ENCODE measurements at places on chromosomes 13 and 19.
A peak's percentile ranks its signal among the peaks of the same experiment; 100 is the strongest.

DNA sequence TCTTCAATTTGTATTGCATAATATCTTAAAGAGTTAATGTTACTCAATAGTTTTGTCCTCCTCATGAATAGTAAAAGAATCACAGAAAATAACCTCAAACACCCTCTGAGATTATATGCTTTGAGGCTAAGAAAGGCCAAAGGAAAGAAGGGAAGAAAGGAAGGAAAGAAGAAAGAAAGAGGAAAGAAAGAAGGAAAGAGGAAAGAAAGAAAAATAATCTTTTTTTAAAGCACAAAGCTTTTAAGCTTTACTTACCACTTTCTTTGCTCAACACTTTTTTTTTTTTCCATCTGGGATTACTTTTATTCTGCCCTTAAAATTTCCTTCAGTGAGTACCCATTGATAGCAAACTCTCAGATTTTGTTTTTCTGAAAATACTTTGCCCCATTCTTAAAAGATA is 369.1 kb downstream of the FGF9 start:
- no peak for DNase-seq

- no peak for DNase-seq
Measured at GRCh38 chr13:59266478-59267063, 897.2 kb downstream of the DIAPH3 start.

DNA sequence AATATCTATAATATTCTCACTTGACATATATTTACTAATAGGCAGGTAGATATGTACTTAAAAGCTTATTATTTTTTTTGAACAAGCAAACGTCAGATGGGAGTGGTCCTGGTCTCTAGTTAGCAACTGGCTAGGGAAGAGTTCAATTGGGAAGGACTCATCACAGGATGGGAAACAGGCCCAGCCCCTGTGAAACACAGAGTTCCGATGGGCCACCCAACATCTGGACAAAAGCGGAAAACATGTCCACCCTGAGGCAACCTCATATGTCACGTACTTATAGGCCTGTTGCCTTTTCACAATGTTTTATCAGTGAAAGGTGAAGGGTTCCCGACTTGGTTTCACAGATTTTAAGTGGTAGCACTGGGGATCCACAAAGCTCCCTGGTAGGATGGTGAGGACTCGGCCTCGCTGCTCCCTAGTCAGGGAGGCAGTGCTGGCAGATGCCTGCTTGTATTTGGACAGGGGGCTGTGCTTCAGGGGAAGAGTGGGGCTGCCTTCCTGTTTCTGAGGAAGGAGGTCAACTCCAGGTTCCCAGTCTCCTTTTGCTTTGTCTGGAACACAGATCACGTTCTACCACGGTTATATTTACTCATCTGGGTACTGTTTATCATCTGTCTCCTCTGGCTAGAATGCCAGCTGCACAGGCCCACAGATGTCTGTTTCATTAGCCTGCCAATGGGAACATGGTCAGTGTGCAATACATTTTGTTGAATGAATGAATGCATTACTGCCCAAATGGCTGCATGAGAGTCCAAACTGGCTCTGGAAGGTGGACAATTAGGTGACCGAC is 49.4 kb upstream of the SLC15A1 start:
- DNase-seq: no peak

- DNase-seq: no peak
Measured at GRCh38 chr13:91078093-91078679, 269.3 kb upstream of the MIR17HG start.

DNA sequence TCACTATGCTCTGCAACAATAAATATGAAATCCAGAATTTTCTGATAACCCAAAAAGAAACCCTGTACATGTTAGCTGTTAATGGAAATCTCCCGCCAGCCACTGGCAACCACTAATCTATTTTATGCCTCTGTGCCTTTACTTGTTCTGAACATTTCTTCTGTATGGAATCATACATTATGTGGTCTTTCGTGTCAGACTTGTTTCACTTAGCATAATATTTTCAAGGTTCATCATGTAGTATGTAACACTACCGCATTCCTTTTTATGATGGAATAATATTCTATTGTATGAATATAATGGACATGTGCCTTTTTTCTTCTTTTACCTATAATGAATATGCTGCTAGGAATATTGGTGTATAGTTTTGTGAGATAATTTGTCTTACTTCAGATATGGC is 1123.3 kb downstream of the EFNB2 start:
- no peak for DNase-seq

DNA sequence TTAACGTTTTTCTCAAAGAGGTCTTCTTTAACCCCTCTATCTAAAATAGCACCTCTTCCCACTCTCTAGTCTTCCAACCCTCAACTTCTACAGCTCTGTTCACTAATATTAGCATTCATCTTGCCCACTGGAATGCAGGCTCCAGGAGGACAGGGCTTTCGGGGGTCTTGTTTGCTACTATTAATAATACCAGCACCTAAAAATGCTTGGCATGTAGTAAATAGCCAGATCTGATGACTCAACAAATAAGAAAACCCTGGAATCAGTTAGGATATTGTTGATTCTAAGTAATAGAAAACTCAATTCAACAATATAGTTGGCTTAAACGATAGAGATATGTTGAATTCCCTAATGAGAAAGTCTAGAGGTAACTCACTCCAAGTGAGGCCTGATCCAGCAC is 14.2 kb downstream of the DYRK1B start:
- DNase-seq: no peak

GRCh38 chr13:43766725-43767124 is 20.0 kb downstream of the ENOX1 start:
- DNase-seq: no peak

- DNase-seq: no peak
Measured at GRCh38 chr13:45384474-45385174, 33.5 kb downstream of the SLC25A30 start.

- no peak for DNase-seq
Measured at GRCh38 chr13:106917024-106917571, 349.2 kb upstream of the ARGLU1 start.

DNA sequence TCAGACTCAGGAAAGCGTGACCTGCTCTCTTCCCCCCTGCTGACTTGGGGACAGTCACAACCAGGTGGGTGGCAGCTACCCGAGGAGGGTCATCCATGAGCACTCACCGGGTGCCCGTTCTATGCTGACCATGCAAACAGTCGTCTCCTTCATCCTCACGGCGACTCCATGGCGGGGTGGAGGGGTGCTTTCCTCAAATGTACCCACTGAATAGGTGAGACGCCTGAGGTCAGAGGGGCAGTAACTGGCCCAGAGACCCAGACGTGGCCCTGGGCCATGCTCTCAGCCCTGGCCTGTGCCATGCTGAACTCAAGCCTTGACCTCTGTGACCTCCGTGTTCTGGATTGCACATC is 59.2 kb upstream of the TPM4 start:
- no peak for DNase-seq

- DNase-seq: no peak
Measured at GRCh38 chr13:100491164-100491842, 97.3 kb downstream of the GGACT start.

- no peak for DNase-seq
Measured at GRCh38 chr13:46160471-46161066, 21.4 kb downstream of the LCP1 start.

GRCh38 chr13:77034881-77035280 is 7.9 kb upstream of the FBXL3 start:
- no peak for DNase-seq

- peak; percentile 31 for DNase-seq
Measured at GRCh38 chr13:106570299-106570852, 2.4 kb upstream of the ARGLU1 start.

GRCh38 chr13:74966814-74967424 is 515.0 kb downstream of the TBC1D4 start:
- no peak for DNase-seq
